ENCODE measurements at places on chromosomes 7 and 10.

GRCh38 chr10:101273741-101274140 lies 44.5 kb upstream of the LBX1 start:
- DNase-seq: no peak

DNA sequence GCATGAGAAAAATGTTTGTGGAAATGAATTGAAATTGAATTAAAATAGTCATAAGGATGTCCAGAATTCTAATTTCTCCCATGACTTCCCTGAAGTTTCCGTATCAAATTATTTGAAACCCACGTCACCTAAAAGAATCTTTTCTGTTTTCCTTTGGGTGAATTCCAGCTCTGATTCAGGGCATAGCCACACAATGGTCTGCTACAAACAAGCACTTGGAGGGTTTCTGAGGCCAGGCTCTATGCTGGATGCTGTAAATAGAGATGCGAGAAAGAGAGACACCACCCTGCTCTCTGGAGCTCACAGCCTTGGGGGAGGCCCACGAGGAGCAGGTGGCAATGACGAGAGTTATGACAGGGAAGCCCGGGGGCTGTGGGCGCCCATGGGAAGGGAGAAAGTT lies 33.6 kb downstream of the GHRHR start:
- DNase-seq: no peak

GRCh38 chr7:7565746-7566650 lies 686 bp upstream of the MIOS start:
- DNase-seq: no peak

- DNase-seq: no peak
These were observed 225.6 kb downstream of the ARL4A start for GRCh38 chr7:12913002-12913401.

GRCh38 chr7:142440219-142440905 lies 182.5 kb upstream of the PRSS58 start:
- DNase-seq: no peak

- no peak for DNase-seq
These were observed 93.9 kb downstream of the EXOC6 start for GRCh38 chr10:92942226-92942625.

DNA sequence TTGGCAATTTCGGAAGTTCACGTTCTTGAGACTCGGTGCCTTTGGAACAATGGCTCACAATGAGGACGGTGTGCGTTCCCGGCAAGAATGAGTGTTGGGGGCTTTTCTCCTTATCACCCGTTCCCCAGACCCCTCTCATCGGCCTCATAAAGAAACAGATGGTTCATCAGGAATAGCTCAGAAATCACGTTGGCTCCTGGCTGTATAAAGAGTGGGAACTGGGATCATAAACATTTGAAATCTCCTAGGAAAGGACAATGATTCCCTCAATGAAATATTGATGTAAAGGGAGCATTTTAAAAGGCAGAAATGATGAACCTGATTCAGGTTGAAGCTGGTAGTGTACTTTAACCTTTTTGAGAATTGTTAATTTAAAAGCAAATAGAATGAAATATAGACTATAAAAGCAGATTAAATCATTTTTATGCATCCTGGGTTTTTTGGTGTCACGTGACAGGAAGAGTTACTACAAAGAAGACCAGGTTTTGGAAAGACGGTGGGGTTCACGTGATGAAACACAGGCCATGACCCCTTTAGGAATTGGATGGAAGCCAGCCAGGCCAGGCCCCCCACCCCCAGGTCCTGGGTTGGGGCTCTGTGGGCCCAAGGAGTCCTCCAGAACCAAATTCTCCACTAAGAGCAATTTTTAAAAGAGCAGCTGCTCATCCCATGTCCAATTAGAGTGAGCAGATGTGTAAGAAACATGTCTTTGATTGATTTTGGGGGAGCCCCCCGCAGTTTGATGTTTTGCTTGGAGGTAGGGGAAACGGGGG lies 63.0 kb downstream of the CUX1 start:
- DNase-seq: no peak
